ENCODE measurements at places on chromosomes 7 and 10.

DNA sequence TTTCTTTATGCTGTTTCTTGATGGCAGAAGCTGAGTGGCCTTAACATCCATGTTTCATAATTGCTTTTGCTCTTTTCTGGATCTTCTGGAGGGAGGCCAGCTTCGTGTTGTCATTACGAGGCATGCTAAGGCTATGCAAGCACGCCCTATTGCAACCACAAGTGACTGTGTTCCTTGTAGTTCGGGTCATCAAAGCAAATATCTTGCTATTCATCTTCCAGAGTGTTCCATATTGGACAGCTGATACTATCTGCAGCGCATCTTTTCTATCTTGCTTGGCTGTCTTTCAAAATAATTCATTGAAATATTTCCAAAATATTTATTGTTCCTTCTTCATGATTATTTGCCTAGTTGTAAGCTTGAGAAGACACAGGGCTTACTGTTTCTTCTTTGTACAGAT is 5.0 kb downstream of the EPHB6 start:
- DNase-seq: no peak

GRCh38 chr7:139203992-139204391 is 27.0 kb upstream of the UBN2 start:
- DNase-seq: no peak

- DNase-seq: no peak
Measured at GRCh38 chr10:130038611-130039109, 72.0 kb downstream of the C10orf143 start.

- peak; percentile 34 for DNase-seq
Measured at GRCh38 chr7:127598318-127598717, 4.8 kb downstream of the FSCN3 start.

DNA sequence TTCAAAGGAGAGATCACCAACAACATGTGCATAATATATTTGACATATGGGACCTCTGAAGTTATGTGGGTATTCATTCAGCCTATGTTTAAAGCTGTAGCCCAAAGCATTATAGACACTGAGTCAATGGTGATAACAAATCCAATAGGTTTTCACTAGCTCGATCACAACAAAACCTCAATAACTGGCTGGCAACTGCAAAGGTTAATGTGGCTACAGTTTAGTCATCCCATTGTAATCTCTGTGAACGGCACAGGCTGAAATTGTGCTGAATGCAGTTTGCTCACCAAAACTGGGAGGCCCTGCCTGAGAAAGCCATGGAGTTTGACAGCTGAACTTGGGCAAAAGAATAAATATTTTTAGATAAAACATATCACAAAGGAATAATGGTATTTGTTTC is 152.4 kb upstream of the ADO start:
- no peak for DNase-seq

- no peak for DNase-seq
Measured at GRCh38 chr7:91717681-91718470, 162.6 kb downstream of the MTERF1 start.

- DNase-seq: no peak
Measured at GRCh38 chr10:91634898-91635297, 2.0 kb upstream of the PPP1R3C start.

- peak; percentile 89 for DNase-seq
Measured at GRCh38 chr7:116525913-116526861, 1.4 kb downstream of the CAV1 start.

GRCh38 chr10:126376956-126377355 is 11.3 kb downstream of the ADAM12 start:
- DNase-seq: no peak

- DNase-seq: no peak
Measured at GRCh38 chr7:29328811-29329210, 134.2 kb downstream of the CHN2 start.

- DNase-seq: no peak
Measured at GRCh38 chr10:96411716-96412320, 53.0 kb upstream of the OPALIN start.

DNA sequence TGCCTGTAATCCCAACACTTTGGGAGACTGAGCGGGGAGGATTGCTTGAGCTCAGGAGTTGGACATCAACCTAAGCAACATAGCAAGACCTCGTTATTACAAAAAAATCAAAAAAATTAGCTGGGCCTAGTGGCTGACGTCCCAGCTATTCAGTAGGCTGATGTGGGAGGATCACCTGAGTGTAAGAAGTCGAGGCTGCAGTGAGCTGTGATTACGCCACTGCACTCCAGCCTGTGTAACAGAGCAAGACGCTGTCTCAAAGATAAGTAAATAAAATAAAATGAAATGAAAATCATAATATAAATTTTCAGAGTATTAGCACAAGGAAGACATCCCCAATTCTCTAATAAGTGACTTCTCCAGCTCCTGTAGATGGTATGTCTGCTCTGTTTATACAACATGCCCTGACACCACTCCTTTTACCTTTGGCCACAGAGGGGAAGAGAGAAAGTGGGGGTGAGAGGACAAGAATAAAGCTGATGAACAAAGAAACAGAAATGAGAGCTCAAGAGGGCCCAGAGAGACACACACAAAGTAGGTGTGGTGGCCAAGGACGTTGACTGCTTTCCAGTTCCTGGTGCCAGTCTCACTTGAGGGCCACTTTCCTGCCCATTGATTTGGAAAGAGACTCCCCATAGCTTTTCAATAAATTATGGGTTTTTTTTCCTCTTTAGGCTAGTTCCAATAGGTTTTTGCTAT is 62.9 kb downstream of the PTTG1IP2 start:
- no peak for DNase-seq

DNA sequence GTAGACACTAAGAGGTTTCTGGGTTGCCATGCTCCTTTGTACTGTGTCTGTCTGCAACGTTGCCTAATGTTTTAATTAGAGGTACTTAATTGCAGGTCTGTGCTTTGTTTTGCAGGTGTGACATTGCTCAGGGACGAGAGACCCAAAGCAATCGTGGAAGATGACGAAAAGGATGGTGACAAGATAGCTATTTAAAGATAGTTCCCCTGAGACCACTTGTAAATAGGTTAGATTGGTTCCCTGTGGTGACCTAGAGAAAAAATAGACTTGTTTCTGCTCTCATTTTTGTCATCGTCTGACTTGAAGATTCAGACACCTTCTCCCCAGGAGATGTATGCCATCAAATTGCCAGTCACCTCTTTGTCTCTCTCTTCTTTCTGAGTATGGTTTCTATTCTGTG is 20.1 kb downstream of the PPP1R17 start:
- no peak for DNase-seq

DNA sequence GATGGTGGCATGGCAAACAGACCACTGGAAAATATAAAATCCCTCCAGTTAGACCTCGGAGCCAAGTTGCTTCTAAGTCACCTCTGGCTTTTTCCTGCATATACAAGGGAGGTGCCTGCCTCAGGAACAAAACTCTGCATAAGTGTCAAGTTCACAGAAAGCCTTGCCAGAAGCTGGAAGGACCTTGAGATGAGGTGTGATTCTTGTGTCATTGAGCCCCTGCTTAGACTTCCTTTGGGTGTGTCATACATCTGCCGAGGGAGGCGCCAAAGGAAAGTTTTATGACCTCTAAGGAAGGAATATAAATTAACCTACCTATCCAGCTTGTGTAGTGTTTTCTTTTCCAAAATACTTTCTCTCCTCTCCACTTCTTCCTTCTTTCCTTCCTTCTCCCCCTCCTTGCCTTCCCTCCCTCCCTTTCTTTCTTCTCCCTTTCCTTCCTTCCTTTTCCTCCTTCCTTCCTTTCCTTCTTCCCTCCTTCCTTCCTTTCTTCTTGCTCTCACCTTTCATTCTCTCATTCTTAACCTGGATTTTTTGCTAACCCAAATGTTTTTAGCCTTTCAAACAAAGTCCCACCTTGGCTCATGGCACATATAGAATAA is 75.2 kb downstream of the TRIL start:
- no peak for DNase-seq

DNA sequence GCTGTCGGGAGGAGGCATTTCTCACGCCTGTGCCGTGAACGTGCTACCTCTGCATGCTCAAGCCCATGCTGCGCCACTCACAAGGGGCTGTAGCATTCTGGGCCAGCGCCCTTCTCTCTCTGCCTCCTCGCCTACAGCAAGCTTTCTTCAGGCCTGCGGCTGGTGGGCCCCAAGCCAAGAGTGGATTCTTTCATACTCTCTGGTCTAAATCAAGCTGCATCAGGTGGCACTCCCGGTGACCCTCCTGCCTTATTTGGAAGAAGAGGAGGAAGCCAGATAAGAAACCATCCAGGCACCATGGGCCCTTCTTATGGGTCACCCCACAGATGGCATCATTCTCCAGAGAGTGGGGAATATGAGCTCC is 86.7 kb upstream of the DUSP5 start:
- no peak for DNase-seq

DNA sequence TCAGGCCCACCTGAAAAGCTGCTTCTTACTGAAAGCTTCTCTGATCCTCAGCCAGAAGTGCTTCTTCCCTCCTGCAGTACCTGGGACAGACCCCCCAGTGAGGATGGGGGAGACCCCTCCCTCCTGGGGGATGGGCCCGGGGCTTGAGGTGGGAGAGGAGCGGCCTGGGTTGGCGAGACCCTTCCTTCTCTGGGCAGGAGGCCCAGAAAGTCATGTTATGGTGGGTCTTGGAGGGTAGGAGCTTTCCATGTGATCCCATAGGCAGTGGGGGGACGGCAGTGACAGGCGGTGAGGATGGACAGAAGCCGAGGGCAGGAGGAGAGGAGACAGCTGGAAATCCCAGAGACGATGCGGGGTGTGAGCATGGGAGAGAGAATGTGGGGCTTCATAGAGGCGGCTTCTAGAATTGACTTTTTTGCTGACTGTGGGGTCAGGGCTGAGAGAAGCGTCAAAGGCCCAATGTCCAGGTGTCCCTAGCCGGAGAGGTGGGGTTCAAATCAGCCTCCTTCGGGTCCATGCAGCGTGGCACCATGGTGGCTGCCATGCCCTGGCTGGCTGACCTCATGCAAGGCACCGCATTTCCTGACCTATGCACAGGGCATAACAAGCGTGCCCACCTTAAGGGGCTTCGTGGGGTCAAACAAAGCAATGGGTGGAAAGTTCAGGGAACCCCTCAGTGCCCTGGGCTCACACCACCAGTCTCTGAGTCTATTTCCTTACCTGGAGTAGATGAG is 154.0 kb downstream of the UBE2H start:
- no peak for DNase-seq

DNA sequence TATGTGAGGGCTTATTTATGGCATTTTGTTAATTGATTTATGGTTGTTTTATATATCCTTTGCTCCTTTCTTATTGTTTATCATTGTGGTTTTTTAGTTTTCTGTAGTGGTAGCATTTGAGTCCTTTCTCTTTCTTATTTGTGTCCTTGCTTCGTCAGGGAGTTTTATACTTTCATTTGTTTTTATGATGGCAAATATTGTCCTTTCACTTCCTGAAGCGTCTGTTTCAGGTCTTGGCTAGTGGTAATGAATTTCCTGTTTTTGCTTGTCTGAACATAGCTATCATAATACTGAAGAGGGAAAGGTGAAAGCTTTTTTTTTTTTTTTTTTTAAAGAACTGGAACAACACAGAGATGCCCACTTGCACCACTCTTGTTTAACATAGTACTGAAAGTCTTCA is 228.2 kb downstream of the ATRNL1 start:
- DNase-seq: no peak

DNA sequence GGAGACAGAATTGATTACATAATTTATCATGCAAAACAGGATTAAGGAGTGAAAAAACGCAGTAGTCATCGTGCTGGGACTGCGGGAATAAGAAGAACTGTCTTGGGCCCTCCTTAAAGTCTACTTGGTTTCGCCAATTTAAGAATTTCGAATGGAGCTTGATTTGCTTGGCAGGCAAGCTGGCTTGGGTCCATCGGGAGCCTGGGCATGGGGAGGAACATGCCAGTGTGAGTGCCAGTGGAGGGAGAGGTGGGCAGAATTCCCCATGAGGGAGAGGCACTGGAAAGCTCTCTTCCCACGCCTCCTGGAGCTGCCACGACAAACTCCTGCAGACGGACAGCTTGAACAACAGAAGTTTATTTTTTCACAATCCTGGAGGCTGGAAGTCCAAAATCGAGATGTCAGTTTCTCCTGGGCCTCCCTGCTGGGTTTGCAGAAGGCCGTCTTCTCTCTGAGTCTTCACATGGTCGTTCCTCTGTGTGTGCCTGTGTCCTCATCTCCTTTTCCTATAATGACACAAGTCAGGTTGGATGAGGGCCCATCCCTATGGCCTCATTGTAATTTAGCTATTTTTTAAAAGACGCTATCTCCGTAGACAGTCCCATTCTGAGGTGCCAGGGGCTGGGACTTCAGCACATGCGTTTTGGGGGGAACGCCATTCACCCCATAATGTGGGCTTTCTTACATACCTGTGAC is 528.7 kb upstream of the DPP6 start:
- DNase-seq: no peak

DNA sequence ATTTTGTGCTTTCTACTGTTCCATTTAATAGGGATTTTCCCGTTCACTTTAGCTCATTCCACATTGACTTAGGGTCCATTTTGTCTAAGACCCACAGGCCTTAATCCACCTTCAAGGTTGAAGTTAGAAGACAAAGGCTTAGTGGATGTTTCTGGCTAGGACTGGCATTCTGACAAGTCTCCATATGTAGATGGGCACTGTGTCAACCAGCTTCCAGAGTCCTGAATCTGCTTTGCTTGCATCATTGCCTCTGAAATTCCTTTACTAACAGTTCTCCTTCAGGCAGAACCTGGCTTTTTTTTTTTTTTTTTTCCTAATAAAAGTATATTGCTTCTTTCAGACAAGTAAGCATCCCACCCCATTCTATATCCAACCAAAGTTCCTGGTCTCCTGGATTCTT is 69.6 kb upstream of the PDCD4 start:
- DNase-seq: no peak

- DNase-seq: peak; percentile 41
Measured at GRCh38 chr7:43390576-43390975, 192.3 kb upstream of the STK17A start.

DNA sequence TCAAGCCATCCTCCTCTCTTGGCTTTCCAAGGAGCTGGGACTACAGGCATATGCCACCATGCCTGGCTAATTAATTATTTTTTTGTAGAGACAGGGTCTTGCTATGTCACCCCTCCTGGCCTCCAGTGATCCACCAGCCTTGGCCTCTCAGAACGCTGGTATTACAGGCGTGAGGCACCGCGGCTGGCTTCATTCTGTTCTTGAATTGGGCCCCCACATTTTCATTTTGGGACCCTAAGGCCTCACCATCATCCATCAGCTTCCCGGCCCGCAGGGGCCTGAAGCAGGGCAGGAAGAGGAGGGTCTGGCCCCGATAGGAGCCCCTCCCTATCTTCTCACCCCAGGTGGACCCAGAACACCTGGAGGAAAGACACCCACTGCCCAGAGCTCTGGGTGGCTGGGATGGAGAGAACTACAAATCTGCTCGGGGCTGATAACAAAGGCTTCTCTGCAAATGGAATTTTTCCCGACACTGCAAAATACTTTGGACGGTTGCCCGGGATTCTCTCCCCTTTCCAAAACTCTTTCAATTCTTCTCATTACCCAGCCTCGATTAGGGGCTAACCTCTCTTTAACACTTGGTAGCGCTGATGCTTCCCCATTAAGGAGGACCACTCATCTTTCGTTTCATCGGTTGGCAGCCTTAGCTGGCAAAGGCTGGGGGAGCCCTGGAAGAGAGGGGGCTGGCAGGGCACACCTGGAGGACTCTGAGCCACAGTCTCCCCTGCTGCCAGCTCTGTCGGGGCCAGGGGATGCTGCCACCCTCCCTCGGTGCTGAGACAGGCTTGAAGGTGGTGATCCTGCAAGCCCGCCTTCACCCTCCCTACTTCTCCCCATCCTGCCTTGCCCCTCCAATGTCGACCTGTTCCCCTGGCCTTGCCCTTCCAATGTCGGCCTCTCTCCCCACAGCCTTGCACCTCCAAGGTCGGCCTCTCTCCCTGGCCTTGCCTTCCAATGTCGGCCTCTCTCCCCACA is 81.0 kb upstream of the GNA12 start:
- DNase-seq: no peak

GRCh38 chr10:72171175-72171630 is 44.6 kb upstream of the ANAPC16 start:
- no peak for DNase-seq

Data from neural progenitor cell (in vitro differentiated cells).